ENCODE measurements at places on chromosomes 3 and 15.

DNA sequence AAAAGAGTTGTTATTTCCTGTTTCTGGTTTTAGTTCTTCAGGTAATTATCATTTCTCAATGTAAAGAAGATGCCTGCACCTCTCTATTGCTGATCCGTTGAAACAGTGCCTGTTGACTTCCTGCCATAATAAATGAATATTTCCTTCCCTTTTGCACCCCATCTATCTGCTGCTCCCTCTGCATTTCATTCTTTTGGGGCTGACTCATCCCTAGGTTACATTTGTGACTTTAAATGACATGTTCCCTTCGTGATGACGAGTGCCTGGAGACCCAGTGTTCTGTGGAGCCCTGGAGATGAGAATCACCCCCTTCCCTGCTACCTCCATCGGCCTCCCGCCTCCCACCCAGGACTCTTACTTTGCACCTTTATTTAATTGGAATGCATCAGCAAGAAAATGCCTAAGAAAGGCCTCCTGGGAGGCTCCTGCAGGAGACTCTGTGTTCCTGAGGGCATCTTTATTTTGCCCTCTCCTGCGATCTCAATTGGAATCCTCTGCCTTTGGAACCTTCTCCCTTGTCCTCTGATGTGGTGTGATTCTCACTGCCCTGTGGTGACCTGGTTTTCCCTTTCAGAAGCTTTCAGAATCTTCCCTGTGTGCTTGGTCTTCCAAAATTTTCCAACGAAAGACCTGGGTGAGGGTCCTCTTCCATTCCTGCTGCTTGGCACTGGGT, 13.7 kb downstream of the LRRK1 start:
- DNase-seq = no peak

GRCh38 chr3:192303235-192303634, 424.1 kb downstream of the FGF12 start:
- DNase-seq = no peak

GRCh38 chr3:149902498-149903139, 68.1 kb downstream of the PFN2 start:
- DNase-seq = no peak

- peak; percentile 50 for DNase-seq
Observed at GRCh38 chr3:186849374-186849975, 7.0 kb downstream of the ADIPOQ start.

DNA sequence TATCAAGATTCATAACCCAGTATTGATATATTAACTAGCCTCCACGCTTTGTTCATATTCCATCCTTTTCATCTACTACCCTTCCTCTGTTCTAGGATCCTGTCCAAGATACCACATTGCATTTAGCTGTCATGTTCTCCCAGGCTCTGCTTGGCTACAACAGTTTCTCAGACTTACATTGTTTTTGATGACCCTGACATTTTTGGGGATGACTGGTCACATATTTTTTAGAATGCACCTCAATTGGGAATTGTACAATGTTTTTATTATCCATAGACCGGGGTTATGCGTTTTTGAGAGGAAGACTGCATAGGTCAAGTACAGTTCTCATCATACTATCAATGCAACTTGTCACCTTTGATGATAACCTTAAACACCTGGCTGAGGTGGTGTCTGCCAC, 421.2 kb downstream of the GABRG3 start:
- DNase-seq = no peak

DNA sequence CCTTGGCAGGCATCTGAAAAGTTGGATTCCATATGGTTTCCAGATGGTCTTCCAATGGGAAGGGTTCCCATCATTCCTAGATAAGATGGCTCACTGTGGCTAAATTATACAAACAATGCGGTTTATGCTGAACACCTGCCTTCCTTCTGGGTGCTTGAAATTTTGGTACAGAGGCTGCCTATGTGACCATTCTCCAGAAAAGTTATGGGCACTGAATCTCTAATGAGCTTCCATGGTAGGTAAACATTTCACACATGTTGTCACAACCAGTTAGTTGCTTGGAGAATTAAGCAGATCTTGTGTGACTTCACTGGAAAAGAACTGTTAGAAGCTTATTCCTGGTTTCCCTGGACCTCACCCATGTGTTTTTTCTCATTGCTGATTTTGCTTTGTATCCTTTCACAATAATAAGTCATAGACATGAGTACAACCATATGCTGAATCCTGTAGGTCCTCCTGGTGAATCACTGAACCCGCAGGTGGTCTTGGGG, 30.1 kb downstream of the PLOD2 start:
- no peak for DNase-seq

- no peak for DNase-seq
Observed at GRCh38 chr3:23272820-23273219, 69.7 kb downstream of the UBE2E2 start.

- DNase-seq = peak; percentile 8
Observed at GRCh38 chr3:159804726-159805410, 183.8 kb upstream of the IL12A start.

DNA sequence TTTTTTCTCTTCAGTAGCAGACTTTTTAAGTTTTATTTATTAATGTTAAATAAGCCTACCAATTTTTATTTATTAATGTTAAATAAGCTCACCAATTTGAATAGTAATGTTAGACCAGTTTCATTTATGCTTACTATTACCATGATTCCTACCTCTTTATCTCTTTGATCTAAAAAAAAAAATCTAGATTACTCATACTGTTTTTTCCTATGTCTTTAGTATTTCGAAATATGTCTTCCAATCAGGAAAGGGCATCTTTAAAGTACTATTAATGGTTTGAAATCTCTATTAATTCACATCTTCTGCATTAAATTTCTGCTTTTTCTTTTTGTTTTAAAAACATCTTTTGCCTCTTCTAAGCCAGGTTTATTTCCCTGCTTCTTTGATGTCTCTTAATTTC, 27.5 kb upstream of the MAPKBP1 start:
- DNase-seq = no peak

GRCh38 chr15:31930967-31931366, 99.3 kb upstream of the CHRNA7 start:
- no peak for DNase-seq

- DNase-seq = no peak
Observed at GRCh38 chr3:133986311-133986710, 43.4 kb downstream of the SLCO2A1 start.

DNA sequence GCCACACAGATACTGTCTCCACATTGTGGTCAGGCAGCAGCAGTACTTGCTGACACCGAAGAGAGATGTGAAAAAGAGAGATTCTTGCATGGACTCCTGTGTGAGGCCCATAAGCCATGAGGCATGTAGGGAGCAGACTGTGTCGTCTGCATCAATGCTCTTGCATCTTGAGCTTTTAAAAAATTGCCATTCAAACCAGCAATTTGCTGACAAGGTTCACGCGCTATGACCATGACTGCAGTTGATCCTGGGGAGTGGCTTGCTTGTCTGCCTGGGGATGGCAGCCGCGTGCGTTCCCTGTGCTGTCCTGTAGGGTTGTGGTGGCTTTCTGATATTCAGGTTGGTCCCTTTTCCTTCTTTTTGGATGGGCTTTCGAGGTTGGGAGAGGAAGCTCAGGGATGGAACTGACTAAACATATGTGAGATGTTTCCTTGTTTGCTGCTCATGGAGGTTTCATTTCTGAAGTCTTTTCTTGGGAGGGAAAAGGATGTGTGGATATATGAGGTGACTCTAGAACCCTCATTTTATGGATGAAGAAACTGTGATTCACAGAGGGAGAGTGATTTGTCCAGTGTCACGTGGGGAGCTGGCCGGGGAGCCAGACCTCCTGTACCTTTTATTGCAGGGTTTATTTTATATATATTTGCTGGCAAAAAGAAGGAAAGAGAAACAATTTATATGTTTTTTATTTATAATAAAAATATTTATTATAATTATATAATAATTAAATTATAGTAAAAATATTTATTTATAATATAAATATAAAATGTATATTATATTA, 48.6 kb downstream of the LPP start:
- DNase-seq = no peak

- DNase-seq = no peak
Observed at GRCh38 chr3:184954251-184954650, 142.3 kb downstream of the VPS8 start.

- no peak for DNase-seq
Observed at GRCh38 chr3:182242489-182242942, 530.8 kb downstream of the SOX2 start.

DNA sequence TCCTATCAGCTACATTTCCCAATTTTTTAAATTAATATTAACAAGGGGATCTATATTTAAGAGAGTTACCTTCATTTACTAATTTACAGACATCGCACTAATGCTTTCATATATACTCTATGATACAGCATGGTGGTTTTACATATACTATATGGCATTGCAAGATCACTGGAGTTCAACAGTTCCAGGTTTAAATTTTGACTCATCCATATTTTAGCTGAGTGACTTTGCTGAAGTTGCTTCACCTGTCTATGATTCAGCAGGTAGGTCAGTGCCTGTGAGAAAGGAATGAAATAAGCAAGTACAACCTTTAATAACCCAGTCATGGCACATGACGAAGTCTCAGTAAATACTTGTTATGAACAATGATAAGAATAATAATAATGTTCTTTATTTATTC, 211.1 kb downstream of the P3H2 start:
- no peak for DNase-seq

DNA sequence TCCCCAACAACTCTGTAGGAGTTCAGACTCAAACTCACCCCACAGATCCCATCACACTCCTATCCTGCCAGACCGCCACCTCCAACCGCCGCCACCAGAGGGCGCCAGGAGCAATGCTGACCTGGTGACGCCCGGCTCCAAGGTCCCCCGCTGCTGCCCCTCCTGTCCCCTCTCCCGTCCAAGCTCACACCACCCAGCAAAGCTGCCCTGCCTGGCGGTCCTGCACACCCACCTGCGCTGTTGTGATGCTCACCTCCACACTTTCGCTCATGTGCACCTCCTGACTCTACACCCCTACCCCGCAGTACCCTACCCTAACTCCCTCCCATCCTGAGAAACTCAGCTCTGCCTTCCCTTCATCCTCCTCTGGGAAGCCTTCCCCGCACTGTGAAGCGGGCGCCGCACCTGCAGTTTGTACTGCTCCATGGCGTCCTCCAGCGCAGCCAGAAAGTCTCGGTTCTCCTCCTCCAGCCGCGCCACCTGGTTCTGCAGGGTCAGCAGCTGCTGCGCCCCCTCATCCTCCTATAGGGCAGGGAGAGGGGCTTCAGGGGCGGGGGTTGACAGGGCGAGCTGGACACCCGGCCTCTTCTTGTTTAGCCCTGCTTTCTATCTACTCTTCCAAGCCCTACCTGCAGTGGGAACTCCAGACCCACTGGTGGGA, 7.9 kb downstream of the KIF7 start:
- peak; percentile 58 for DNase-seq

DNA sequence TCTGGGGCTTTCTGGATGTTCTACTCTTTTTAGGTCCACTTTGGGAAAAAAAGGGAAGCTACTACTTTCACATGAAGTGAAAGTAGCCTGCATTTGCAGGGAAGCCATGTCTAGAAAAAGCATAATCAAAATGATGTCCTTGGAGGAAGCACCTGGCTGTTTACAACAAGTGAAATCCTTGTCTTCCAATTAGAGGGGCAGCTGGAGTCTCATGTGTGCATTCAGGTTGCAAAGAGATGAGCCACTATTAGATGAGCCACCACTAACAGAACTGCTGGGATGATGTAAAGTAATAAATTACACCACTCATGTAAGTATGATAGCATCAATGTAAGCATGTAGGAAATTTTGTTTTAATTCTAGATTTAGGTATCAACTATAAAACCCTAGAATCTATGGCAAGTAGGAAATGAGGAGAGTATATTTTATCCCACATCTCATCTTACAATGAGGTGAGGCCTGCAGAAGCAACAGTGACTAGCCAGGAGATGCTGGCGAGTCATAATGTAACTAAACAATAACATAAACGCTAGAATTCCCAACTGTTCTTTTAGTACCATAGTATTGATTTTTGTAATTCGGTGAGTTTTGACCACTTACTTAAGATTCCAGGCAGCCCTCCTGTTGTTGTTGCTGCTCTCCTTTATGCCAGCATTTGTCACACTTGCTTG, 75.9 kb downstream of the TMEM108 start:
- DNase-seq = no peak

DNA sequence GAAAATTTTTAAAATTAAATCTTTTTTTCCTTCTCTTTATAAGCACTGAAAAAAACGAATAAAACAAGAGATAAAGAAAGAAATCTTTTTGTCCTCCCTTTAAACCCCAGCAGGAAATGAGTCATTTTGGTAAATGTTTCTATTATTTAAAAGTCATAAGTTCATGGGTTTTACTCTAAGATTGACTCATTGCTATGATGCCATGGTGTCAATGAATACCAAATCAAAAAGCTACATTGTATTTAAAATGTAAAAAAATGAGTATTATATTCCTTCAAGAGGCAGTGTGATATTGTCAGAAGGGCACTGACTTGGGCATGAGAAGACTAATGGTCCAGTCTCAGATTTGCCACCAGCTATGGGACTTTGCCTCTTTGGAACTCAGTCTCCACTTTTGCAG, 303.4 kb upstream of the DNAJC19 start:
- DNase-seq = no peak

DNA sequence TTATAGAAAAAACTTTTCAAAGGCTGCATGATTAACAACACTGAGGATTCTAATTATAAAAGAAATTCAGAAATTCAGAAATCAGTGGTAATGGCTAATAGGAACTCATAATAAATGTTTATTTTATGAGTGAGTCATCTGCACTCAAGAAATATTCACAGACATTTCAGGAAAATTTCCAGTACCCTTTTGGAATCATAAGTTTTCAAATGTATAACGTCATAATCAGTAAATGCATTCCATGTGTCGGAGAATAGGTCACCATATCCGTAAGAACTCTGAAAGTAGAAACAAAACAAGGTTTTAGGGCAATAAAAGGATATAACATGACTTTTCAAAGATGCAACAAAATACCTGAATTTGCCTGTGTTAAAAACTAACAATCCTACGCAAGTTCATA, 24.7 kb downstream of the EOGT start:
- DNase-seq = no peak

GRCh38 chr3:194470615-194471014, 16.2 kb downstream of the ATP13A3 start:
- DNase-seq = no peak

DNA sequence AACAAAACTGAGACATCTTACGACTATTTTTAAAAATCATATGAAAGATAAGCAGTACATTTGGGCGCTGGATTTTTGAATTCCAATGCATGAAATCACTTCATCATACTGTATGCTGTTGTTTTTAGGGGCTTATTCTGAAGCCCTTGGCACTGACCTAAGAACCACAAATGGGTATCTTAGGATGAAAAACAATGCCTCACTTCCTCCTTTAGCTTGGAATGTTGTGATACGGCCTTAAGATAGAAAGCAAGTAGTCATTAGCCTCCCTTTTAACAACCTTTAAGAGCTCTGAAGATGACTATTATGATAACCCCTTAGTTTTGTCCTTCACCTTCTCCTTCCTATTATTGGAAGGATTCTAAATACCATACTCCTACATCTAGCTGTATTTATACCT, 289.8 kb downstream of the ARPP21 start:
- DNase-seq = no peak

GRCh38 chr3:73448761-73449301, 175.9 kb downstream of the PDZRN3 start:
- DNase-seq = no peak

- no peak for DNase-seq
Observed at GRCh38 chr3:11985866-11986265, 18.3 kb upstream of the SYN2 start.

- DNase-seq = no peak
Observed at GRCh38 chr15:25504307-25504706, 65.5 kb upstream of the UBE3A start.

GRCh38 chr3:106336619-106337018, 467.8 kb upstream of the CBLB start:
- DNase-seq = no peak

- no peak for DNase-seq
Observed at GRCh38 chr3:10558736-10559135, 53.4 kb upstream of the ATP2B2 start.

- peak; percentile 26 for DNase-seq
Observed at GRCh38 chr3:5187920-5188418, 462 bp downstream of the EDEM1 start.
